Endothelial cell (in vitro differentiated cells): ENCODE measurements at places on chromosomes 2 and 18.

- no peak for DNase-seq
Observed at GRCh38 chr2:39693245-39693644, 27.5 kb downstream of the TMEM178A start.

- no peak for DNase-seq
Observed at GRCh38 chr2:40352041-40352702, 99.7 kb downstream of the SLC8A1 start.

- no peak for DNase-seq
Observed at GRCh38 chr2:238914648-238915015, 66.7 kb downstream of the TWIST2 start.

DNA sequence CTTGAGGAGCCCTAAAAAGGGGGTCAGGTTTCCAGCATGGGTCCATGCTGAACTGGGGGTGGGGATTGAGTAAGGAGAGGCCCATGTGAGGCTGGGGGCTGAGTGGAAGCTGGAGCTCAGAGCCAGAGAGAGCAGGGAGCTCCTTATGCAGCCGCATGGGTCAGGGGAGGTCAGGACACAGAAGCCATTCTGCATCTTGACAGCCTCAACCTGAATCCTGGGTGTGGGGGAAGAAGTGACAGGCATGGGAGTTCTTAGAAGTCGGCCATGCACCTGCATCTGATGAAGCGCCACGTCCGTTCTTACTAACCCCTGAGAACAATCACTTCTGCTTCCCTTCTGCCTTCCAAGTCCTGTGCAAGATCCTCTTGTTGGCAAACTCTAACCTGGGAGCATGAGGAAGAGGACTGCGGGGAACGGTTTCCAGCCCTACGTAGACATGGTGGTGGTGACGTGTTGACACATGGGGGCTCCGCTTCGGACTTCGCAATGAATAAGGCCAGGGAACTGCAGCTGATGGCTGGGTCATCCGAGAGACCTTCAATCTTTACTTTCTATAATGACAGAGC lies 22.3 kb downstream of the GNLY start:
- no peak for DNase-seq

DNA sequence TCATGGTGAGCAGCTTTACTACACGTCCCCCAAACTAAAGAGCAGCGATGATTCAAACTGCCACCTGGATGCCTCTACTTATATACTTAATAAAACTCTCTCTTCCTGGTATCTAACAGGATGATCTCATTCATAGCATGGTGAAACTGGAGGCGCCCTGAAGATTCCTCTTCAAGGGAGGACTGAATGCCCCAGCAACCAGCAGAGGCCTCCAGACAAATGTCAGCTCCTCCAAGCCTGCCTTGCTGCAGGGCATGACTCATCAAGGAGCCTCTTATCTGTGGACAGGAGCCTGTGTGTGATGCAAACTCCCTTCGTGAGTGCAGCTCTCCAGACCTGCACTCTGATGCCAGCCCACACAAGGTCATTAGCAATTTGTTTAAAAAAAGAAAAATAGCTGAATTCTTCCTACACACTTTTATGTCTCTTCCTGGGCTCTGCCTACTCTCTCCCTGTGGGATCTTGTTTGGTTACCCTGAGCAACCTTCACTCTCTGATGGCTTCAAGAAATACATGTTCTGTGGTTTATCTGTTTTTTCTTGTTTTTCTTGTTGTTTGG lies 30.2 kb downstream of the LONRF2 start:
- no peak for DNase-seq

DNA sequence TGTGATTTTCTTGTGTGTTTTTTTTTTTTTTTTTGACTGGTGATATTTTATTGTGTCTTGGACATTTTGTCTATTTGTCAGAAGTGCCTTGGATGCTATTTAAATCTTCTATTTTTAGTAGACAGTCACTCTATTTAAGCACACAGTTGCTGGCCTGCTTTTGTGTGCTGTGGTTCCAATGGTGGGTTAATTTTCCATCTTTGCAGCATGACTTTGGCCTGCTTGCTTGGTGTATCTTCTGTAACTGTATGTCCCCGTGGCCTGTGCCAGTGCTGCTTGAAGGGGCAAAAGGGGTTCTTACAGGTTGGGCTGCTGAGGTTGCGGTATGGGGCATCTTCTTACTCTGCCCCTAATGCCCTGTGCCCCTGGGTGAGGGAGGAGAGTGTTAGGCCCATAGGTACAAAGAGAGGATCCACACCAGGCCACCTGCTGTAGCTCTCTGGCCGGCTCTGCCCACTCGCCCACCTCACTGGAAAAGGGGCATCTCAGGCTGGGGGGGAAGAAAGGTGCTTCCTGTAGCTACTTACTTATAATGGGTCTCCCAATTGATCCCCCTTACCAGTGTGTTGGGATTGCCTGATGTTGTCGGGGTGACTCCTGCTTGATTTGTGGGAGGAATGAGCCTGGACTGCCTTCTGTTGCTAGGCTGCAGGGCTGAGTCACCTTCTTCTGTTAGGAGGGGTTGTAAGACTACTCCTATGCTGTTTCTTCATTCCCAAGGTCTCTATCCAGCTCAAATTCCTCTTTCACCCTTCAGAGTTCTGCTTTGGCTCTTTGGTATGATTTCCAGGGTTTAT lies 490.0 kb upstream of the HS6ST1 start:
- no peak for DNase-seq

GRCh38 chr2:71538656-71539265 lies 85.4 kb downstream of the DYSF start:
- no peak for DNase-seq

GRCh38 chr2:164974221-164974620 lies 18.9 kb upstream of the SLC38A11 start:
- no peak for DNase-seq

DNA sequence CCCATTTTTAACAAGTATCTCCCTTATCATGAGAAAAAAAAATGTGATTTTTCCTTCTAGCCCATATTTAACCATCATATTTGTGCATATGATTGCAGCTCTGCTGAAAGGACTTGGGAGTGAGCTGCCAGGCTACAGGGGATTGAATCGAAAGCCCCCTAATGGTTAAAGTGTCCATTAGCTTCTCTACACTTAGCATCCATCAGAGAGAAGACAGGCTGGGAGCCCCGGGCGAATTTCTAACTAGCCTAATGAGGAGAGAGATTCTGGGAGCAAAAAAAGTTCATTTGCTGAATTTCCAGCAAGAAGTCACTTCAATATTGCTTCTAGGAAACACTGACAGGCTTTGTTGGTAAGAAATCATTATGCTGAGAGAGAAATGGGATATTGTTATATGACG lies 848.8 kb downstream of the TDRD15 start:
- DNase-seq: no peak

DNA sequence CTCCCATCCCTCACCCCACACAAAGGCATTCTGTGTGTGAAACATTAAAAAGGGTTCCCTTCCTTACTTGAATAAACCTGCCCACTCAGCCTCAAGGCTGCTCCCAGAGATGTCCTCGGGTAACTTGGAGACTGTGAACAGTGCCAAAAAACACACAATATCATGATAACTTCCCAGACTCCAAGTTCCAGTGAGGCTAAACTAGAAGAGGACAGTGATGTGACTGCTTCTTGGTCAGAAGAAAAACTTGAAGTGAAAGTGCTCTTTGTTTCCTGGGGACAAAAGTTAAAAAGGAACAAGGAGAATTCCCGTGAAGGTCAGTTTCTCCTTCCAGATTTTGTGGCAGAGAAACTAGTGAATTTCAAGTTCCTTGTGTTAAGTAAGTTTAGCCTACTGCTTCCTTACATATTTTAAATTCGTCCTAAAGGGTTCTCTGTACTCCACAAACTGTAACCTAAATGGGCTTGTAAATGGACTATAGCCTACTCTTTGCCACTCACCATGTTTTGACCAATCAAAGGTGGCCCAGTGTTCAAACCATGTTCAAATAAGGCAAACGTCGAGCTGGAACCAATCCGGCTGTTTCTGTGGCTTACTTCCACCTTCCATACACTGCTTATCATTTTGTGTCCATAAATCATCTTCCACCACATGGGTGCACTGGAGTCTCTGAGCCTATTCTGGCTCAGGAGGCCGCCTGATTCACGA lies 20.4 kb downstream of the TPRKB start:
- DNase-seq: no peak

- no peak for DNase-seq
Observed at GRCh38 chr18:14978191-14978590, 230.2 kb downstream of the ANKRD30B start.

DNA sequence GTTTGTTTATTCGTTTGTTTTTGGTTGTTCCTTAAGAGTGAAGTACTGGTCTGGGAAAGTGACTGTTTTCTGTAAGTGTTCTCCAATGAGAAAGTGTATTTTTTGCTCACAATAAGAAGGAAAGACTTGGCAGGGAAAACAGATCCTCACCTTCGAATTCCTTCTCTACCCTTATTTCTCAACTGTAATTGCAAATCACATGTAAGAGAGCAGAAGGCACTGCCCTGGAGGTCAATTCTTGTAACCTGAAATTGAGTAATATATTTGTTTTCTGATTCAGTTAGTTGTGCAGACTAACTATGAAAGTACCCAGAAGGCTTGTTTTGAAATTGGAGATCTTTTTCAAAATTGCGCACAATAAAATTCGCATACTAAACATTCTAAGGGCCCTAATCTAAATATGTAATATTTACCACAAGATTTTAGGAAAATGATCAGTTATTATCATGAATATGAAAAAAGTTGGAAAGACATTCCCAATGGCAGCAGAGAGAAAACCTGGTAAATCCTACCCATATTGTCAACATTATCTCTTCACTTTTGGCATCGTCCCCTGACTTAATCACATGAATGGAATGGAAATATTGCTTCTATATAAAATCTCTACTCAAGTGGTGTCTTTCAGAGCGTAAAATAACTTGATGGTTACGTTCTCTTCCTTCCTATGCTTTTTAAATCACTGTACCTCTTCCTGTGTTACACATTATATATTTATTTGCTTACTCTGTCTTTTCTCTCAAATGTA lies 24.1 kb downstream of the TFPI start:
- DNase-seq: no peak

- no peak for DNase-seq
Observed at GRCh38 chr2:109348671-109349502, 219.9 kb downstream of the SH3RF3 start.

GRCh38 chr2:214377286-214377624 lies 33.6 kb upstream of the VWC2L start:
- DNase-seq: no peak

GRCh38 chr2:55176094-55176415 lies 56.0 kb downstream of the CLHC1 start:
- DNase-seq: no peak

GRCh38 chr2:134273256-134273983 lies 19.5 kb downstream of the MGAT5 start:
- no peak for DNase-seq

DNA sequence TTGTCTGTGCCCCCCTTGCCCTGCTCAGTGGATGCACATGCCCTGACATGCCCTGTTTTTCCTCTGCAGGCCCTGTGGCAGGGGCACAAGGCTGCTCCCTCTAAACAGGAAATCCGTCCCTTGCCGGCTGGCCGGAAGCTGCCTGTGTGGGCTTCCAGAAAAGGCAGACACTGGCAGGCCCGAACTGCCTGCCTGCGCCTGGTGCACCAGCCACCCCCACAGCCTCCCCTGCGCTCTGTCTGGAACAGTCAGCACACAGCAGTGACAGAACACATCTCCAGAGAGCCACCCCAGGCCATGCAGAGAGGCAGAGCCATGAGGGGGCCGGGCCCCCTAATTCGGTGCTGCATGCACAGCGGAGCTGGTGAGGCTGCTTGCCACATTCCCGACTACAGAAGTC lies 33.5 kb downstream of the LOXHD1 start:
- peak; percentile 53 for DNase-seq

GRCh38 chr18:78672862-78673446 lies 306.7 kb upstream of the SALL3 start:
- no peak for DNase-seq

DNA sequence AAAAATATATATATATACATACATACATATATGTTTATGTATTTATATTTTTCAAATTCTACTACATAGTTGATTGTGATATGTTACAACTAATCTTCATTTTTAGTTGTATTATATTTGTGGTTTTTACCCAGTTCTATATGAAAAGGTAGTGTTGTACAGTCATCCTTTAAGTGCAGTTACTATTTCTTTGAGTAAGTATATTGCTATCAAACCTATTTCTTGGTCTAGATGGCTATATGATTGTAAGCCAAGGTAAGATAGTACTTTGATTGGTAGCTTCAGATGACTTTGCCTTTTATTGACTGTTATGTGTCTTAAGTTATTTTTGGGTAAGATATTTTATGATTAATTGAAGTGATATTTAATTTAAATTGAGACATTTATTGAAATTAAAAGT lies 89.6 kb downstream of the AGPS start:
- DNase-seq: no peak

DNA sequence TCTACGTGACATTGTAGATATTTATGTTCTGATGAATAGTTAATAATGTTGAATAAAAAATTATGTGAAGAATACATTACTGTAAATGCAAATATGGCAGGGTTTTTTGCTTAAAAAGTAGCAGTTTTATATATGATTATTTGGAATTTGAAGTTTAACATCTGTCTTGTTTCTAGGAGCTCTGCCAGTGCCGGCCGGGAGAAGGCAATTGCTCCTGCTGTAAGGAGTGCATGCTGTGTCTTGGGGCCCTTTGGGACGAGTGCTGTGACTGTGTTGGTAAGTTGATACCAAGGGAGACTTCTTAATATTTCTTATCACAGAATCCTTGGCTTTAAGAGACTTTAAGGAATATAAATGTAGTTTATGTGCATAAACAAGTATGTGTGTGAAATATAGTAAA lies 25.2 kb downstream of the TWSG1 start:
- no peak for DNase-seq

GRCh38 chr2:25339791-25340180 lies 1.9 kb downstream of the DNMT3A start:
- no peak for DNase-seq

- DNase-seq: no peak
Observed at GRCh38 chr2:65700720-65701119, 268.3 kb upstream of the SPRED2 start.

DNA sequence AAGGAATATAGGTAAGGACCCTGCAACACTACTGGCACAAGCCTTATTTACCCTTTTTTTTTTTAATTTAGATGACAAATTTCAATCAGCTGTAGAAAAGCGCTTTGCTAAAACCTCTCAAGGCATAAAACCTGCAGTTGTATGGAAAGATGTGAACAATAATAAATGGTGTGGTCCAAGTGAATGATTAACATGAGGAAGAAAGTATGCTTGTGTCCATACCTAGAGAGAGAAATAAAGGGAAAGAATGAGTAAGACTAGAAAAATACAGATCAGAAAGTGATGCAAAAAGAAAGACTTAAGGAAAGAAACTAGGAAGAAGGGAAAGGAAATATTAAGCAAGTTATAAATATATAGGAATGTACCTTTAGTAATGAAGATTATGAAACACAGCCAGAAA lies 119.2 kb upstream of the SCN7A start:
- DNase-seq: no peak

GRCh38 chr2:162607915-162608314 lies 230.7 kb downstream of the KCNH7 start:
- no peak for DNase-seq
